ENCODE measurements at places on chromosomes 4 and X.

DNA sequence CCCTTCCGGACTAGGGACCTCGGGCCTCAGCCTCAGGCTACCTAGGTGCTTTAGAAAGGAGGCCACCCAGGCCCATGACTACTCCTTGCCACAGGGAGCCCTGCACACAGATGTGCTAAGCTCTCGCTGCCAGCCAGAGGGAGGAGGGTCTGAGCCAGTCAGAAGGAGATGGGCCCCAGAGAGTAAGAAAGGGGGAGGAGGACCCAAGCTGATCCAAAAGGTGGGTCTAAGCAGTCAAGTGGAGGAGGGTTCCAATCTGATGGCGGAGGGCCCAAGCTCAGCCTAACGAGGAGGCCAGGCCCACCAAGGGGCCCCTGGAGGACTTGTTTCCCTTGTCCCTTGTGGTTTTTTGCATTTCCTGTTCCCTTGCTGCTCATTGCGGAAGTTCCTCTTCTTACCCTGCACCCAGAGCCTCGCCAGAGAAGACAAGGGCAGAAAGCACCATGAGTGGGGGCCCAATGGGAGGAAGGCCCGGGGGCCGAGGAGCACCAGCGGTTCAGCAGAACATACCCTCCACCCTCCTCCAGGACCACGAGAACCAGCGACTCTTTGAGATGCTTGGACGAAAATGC, at the start of gene WAS:
TSS of gene WAS (plus strand) at position 389 of the 572 bp plus-strand sequence. CDS start at position 444, 55 bp downstream.
- peak; percentile 46 for DNase-seq

GRCh38 chrX:37578045-37578444, 6.6 kb downstream of the LANCL3 start:
- no peak for DNase-seq

- DNase-seq: no peak
Observed at GRCh38 chrX:128439159-128439558, 387.0 kb upstream of the ACTRT1 start.

DNA sequence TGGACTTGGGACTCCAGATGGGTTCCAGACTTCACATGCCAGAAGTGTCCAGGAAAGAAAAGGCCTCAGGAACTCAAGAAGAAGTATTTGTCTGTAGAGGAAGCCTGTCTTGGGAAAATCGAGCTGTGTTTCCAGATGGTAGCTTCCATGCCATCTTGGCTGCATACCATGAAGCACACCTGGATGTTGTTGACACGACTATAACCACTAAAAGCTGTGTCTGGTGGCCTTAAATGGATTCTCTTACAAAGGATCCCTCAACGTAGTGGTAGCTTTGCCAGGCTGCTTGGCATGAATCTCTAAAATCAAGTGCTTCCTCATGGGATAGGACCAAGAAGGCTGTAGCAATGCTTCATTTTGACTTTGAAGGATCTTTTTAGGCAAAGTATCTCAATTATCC, 313.4 kb upstream of the BOD1L1 start:
- DNase-seq: no peak

- no peak for DNase-seq
Observed at GRCh38 chrX:107834275-107835201, 8.9 kb downstream of the MID2 start.

DNA sequence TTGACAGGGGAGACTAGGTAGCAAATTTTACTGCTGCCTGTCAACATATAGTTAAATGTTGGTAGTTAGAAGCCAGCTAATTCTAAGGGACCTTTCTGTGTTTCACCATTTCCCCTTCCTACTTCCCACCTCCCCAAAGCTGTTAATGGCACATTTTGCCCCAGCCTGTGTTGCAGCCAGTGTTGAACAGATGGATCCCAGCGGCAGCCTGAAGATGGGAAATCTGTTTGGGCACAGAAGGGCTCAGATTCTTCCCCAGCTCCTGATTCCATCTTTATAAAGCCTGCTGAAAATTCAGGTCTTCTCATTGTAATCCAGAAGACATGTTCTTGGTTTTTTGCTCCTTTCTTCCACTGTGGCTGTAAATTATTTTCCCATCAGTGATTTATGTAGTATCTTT, 89.0 kb downstream of the SPRY1 start:
- no peak for DNase-seq

GRCh38 chr4:155679343-155679742, 12.7 kb downstream of the GUCY1A1 start:
- DNase-seq: no peak

DNA sequence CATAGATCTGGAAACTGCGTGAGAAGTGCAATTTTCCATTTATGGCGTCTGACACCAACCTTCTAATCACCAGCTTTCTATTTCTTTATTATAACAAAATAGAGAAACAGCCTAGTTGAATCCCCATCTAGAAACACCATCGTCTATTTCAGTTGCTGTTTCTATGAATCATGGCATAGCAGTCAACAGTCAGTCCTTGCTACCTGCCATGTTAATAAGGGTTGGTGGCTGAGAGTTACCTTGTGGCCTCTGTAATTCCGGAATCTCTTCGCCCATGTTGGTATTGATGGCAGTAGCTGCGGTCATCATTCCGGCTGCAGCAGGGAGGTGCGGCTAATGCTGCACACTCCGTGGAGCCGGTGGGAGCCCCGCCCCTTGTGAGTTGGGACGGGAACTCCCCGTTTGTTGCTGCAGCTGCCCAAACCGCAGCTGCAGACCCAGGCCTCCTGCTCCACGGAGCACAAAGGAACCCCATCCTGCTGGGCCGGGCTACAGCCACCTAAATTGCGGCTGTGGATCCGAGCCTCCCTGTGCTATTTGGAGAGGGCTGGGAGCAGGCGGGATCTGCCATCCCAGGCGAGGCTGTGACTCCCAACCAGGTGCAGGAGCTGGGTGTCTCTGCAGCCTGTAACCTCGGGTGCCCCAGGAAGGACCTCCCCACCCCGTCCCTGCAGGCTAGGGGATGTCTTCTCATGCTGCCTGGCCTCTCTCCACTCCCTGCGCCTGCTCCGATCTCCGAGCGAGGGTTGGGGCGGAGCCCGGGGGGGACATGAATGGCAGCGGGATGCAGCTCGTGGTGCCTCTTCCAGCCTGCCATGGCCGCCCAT, 115.4 kb upstream of the STK26 start:
- no peak for DNase-seq

DNA sequence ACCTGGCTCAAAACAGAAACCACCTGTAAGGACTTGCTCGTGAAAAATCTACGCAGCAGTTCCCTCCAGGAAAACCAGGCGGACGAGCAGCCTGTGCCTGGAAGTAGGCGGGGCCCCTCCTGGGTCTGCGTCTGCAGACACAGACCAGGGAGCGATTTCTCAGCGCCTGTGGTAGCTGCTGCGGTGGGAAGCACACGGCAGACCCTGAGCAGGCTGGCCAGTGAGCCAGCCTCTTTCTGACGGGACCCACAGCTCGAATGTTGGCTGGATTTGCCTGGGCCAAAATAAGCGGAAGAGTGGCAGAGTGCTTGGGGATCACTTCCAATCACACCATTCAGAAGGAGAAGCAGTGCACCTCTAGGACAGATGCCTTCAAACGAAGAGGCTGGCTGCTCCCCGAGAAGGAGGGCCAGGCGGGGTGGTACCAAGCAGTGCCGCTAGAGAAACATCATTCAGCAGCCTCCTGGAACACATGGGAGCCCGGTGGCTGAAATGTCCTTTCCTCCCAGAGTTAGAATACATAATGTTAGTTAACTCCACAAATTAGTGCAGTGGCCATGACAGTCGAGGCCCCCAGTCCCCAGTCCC, 85.9 kb downstream of the GATB start:
- no peak for DNase-seq

DNA sequence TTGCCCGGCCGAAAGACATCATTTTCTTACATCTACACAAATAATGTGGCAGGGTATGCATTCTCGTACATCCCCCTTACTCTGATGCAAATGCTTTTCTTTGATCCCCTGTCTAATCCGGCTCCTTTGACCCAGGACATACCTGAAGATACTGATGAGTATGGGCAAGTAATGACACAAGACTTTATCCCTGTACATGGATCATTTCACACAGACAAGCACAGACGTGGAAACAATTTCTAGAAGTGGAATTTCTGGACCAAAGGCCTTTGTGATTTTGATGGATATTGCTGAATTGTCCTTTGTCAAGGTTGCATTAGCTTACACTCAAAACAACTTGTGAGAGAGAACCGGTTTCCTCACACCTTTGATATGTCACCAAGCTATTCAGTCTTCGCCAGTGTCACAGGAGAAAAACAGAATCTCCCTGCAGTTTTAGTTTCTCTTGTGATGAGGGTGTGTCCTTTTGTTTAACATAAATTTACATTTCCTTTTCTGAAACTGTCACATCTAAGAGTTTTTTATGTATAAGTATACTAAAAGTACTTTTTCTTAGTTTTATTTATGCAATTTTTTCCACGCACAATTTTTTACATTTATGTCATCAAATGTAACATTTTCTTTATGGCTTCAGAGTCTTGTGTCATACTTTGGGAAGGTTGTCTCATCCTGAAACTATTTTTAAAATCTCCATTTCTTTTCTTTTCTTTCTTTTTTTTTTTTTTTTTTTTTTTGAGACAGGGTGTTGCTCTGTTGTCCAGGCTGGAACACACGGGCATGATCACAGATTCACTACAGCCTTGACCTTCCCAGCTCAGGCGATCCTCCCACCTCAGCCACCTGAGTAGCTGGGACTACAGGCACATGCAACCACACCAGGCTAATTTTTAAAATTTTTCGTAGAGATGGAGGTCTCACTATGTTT, 25.2 kb downstream of the RWDD4 start:
- DNase-seq: no peak

DNA sequence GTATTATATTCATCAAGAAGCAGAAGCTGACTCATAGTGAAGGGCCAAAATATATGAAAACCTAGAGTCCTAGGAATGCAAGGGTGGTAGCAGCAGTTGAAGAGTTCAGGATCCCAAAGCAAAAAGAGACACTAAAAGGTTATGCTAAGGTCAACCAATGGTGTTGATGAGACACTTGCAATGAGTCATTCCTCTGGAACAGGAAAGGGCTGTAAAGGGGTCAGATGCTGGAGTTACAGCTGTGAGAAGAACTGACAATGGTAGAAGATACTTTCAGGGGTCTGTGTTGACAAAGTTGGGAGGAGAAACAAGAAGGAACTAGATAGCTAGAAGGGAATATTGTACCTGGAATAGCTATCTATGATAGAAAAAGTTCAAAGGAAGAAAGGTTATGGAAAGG, 47.5 kb downstream of the ZGRF1 start:
- DNase-seq: no peak

Measured in activated naive CD8-positive, alpha-beta T cell treated with anti-CD3 and anti-CD28 coated beads for 36 hours (primary cell).